ENCODE measurements at places on chromosomes 2 and 18. TPM values are rescaled to one million over a fixed set of nuclear protein-coding genes. Genes with fewer than 3 reads are reported as not detected.

LCT gene
- not detected for total RNA-seq

ITPRIPL1 gene
- total RNA-seq, result 3.4 TPM

AQP4 gene
- not detected for total RNA-seq

CAMKMT gene
- total RNA-seq, result 5.8 TPM

RPRM gene
- total RNA-seq, result not detected

CCDC178 gene
- total RNA-seq, result 1.8 TPM

KYNU gene
- total RNA-seq, result not detected

KCNG2 gene
- not detected for total RNA-seq

LRRFIP1 gene
- 223 TPM for total RNA-seq

NPHP1 gene
- total RNA-seq, result 4.6 TPM

INPP4A gene
- 30.7 TPM for total RNA-seq

NFE2L2 gene
- 55.2 TPM for total RNA-seq

MRPS9 gene
- total RNA-seq, result 17.6 TPM

EGR4 gene
- not detected for total RNA-seq

PLEK gene
- under 0.01 TPM for total RNA-seq

BCL2 gene
- total RNA-seq, result 0.98 TPM

SLC35G4 gene
- total RNA-seq, result not detected

ARMC9 gene
- 17.0 TPM for total RNA-seq

VAMP5 gene
- 44.1 TPM for total RNA-seq

All from vein endothelial cell (primary cell).